Myocyte (in vitro differentiated cells): ENCODE measurements at places on chromosomes 12 and 14.

DNA sequence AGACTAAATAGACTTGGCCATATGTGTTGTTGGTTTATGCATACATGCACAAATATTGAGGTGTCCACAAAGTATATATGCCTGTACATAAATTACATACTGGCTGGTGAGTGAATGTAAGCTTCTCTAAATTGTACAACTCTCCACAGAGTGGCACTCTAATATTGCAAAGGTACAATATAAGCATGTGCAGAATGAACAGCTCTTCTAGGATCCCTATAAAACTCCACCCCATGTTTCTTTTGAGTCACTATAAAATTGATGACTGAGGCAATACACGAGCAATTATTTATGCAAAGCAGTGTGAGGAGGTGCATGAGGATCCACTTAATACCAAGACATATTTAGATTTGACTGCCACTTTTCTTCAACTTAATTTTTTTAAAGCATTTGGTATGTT is 172.2 kb downstream of the NAV3 start:
- no peak for DNase-seq

DNA sequence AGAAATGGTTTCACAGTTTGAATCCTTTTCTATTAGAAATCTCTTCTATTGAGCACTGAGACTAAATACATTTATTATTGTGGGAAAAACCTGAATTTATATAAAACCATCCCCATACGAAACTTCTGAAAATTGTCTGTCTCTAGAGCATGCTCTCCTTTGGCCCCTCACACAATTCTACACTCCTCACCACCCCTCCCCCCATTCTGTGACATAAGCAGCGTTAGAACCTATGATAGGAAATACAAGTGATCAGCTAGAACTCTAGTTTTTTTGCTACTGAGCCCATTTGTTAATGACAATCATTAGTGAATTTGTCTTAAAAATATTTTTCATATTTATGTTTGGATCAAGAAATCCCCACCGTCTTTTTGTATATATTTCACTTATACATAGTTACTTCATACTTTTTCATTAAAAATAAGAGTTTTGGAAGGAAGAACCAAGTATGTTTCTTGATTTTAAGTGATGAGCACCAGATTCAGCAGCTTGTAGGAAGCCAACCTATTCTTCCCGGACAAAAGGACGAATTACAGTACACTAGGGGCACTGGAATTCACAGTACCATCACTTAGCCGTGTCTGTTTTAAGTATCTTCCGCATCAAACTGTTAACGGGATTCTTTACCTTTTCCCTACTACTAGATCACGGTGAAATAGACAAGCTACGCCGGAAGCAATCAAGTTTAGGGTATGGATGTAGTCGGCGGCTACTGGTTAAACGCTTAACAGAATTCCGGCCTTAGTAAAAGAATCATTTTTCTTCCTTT is 724 bp downstream of the GTSF1 start:
- no peak for DNase-seq

GRCh38 chr12:111270774-111271173 is 98.1 kb downstream of the PHETA1 start:
- DNase-seq: no peak

- no peak for DNase-seq
Observed at GRCh38 chr14:80167793-80168448, 43.4 kb downstream of the DIO2 start.

DNA sequence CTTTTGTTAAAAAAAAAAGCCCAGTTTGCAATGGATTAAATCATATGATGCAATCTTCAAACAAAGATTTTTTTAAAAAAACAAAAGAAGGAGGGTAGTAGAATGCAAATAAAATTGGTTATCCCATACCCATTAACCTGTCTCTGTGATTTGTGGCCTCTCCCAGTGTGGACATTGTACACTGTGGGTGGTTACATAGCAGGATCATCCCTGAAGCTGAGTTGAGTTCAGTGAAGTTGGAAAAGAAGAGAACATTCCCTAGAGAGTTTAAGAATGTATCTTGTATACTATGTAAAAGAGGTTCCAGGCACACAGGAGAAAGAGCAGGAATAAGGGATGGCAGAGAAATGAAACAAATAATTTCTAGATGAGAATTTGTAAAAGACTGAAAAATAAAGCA is 142.4 kb upstream of the SLC16A7 start:
- no peak for DNase-seq

DNA sequence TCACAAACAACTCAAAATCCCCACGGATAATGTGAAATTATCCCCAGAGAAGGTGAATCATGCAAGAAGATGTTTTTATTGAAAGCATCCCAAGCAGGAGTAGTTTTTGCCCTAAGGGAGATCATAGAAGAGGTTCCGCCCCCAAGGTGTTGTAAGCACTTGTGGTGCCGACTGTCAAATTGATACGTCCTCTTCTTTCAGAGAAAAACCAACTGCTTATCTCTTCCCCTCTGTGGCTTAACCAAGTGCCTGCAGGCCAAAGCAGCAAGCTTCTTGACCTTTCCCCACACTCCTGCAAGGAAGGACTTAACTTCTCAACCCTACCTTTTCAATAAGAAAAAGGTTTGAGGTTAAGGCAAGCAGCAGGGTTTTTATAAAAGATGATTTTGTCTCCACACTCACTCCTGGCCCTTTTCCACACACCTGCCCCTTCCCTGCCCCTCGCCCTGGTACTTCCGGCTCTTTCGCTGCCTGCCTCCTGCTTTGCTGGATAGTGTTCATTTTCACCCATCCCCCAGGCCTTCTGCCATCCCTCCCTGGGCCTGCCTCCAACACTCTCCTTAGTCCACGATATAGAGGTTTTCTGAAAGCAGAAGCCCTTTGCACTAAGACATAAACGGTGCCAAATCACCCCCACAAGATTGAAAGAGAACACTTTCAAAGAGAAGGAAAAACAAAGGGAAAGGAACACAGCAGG is 114.5 kb downstream of the EGLN3 start:
- no peak for DNase-seq

- DNase-seq: peak; percentile 85
Observed at GRCh38 chr12:20212658-20213555, 155.4 kb upstream of the PDE3A start.

- DNase-seq: peak; percentile 78
Observed at GRCh38 chr12:108457006-108457733, 57.9 kb upstream of the FICD start.

DNA sequence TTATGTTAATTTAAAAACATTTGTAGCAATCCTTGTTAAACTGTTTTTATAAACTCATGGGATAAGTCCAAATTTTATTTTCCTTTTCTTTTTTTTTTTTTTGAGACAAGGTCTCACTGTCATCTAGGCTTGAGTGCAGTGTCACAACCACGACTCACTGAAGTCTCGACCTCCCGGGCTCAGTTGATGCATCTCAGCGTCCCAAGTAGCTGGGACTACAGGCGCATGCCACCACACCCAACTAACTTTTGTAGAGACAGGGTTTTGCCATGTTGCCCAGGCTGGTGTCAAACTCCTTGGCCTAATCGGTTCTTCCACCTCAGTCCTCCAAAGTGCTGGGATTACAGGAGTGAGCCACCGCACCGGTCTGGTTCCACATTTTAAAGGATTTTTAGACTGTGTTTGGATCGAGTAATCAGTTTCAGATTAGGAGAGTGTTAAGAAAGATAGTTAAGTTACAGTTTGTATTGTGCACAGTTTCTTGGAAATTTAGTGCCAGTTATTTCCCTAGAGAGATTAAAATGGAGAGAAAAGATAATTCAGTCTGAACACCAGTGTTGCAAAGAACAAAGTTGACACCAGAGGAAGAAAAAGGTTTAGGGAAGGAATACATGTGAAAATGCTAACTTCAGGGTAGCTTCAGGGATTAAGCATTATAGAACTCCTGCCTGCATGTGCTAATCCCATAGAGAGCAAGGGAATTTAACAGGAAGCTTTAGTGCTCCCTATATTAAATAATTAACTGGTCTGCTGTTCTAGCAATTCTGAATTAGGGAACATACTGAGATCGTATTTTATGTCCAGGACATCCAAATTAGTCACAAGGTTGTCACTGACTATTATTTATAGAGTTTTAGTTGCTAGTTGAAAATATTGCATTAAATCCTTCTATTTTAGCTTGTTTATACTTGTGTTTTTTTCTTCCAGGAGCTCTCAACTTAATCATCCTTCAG is 10.1 kb downstream of the RAP1B start:
- DNase-seq: no peak

DNA sequence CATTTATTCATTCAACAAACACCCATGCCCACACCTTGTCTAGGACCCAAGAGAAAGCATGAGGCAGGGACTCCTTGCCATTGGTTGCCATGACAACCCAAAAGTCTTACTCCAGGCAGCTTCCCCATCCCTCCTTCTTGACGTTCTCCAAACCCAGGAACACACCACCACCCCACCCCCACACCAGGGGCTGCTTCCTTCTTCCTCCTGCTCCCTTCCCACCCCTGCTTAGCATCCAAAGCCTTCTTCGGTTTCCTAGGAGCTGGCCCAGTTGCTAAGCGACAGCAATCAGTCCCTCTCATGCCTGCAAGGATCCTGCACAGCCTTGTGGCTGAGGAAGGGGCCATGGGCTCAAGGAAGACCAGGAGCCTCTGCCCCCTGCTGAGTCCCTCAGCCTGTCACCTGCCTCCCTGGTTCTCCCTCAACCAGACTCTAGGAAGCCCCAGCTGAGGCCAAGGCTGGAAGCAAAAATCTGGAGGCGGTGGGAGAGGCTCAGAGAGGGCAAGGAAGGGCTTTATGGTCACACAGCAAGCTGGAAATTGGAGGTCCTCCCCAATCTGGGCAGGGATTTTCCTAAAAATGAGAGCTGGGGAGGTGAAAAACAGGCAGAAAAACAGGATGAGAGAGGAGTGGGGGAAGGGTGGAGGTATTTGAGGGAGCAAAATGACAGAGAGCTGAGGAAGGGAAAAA is 15.4 kb downstream of the RASAL1 start:
- no peak for DNase-seq

DNA sequence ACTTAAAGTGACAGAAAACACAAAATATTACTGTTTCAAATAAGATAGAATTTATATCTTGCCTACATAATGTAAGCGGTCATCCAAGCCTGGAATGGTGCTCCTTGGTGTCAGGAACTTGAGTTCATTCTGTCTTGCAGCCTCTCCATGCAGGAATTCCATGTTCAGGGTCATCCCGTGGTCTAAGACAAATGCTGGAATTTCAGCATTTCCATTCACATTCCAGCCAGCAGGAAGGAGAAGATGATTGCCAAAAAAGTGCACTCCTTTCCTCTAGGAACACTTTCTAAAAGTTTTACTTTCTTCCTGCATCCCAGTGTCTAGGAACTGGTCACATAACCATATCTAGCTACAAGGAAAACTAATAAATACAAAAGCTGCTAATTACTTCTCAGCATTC is 106.3 kb downstream of the PTPRO start:
- DNase-seq: peak; percentile 3

- DNase-seq: peak; percentile 31
Observed at GRCh38 chr12:108668063-108668462, 34.4 kb upstream of the SELPLG start.
